ENCODE measurements at places on chromosomes 13 and 19.

GRCh38 chr13:66367356-66367755 lies 862.8 kb downstream of the PCDH9 start:
- no peak for DNase-seq

DNA sequence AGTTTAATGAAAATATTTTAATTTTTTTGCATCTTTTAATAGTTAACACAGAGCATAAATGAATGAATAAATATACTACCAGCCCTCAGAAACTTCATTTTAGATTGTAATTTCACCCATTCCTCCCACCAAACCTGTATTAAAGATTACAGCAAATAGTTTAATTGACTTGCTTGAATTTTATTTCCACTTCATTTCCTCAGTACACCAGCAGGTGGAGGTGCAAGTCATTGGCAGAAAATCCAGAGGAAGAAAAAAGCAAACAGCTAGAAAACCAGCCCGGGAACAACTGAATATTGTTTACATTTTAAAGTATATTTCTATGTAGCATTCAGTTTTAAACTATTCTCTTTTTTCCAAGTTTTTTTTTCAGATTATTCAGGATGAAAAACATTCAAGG lies 177.8 kb downstream of the OLFM4 start:
- DNase-seq = no peak

DNA sequence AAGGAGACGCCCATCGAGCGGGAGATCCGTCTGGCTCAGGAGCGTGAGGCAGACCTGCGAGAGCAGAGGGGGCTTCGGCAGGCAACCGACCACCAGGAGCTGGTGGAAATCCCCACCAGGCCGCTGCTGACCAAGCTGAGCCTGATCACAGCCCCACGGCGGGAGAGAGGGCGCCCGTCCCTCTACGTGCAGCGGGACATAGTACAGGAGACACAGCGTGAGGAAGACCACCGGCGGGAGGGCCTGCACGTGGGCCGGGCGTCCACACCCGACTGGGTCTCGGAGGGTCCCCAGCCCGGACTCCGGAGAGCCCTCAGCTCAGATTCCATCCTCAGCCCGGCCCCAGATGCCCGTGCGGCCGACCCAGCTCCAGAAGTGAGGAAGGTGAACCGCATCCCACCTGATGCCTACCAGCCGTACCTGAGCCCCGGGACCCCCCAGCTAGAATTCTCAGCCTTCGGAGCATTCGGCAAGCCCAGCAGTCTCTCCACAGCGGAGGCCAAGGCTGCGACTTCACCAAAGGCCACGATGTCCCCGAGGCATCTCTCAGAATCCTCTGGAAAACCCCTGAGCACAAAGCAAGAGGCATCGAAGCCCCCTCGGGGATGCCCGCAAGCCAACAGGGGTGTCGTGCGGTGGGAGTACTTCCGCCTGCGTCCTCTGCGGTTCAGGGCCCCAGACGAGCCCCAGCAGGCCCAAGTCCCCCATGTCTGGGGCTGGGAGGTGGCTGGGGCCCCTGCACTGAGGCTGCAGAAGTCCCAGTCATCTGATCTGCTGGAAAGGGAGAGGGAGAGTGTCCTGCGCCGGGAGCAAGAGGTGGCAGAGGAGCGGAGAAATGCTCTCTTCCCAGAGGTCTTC lies 7.1 kb downstream of the MISP start:
- DNase-seq = no peak

GRCh38 chr19:41415154-41415571 lies 12.0 kb downstream of the B3GNT8 start:
- DNase-seq = no peak

DNA sequence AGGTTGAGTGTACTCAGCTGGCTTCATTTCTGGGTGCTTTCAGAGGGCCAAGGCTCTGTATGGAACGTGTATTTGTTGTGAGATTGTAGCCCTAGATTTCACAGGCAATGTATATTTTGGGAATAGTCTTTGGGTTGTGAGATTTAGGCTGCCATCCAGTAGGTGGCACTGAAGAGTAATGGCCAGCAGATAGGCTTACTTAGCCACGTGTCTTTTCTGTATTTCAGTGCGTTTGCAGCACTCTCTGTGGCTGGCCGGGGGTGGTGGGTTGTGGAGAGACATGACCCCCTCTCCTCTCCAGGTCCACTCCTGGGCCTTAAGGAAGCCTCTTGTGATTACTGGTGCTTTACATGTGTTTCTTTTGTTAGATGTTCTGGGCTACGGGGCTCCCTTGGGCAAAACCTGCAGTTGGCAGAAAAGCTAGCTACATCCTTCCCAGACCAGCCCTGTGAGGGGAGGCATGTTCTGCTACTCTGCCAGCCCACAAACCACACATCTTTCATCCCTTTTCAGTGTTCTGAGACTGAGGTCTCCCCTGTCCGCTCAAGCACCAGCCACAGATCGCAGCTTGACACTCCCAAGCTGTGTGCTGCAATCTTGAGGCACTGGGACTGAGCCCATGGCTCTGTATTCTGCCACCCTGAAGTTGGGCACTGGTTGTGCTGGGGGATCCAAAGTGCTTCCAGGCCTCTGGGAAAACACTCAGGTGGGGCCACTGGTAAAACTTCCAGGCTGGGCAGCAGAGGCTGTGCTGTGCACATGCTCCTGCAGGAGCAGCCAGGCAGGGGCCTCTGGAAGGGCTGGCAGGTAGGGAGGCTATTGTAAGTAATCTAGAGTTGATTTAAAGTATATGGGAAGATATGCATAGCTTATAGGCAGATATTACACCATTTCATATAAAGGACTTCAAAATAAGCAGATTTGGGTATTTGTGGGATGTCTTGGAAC lies 1096.8 kb upstream of the PCDH20 start:
- DNase-seq = no peak

DNA sequence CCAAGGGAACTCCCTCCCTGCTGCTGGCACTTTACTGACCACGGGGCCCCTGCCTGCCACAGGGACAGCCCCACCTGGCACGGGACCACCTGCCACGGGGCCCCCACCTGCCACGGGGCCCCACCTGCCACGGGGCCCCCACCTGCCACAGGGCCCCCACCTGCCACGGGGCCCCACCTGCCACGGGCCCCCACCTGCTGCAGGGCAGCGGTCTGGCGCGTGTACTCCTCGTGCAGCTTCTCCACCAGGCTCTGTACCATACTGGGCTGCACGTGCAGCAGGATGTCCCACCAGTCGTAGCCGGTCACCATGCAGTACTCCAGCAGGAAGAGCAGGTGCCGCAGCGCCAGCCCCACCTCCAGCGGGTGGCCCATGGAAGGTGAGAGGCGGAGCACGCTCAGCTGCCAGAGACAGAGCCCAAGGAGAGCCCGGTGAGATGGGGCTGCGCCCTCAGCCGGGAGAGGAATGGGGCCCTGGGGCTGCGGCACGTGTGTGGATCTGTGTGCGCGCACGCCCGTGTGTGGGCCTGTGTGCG lies 16.1 kb downstream of the MED16 start:
- DNase-seq = no peak

GRCh38 chr19:29489172-29489951 lies 36.4 kb upstream of the VSTM2B start:
- DNase-seq = no peak

GRCh38 chr13:34942732-34943435 lies 814 bp downstream of the NBEA start:
- DNase-seq = no peak

DNA sequence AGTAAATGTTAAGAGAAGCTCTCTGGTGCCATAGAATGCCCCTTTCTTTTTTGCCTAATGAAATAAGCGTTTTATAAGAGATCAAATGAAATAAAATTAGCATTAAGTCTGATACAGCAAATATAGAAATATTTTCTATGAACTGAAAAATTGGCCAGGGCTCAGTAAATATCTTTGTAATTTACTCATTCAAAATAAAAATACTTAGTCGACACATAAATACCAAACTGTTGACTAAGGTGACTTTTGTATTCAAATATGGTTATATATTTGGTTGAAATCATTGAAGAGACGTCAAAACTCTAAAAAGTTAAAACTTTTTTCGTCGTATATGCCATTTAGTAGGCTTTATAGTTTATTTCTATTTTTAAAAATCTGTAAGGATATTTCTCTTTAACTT lies 25.6 kb downstream of the IPO5 start:
- no peak for DNase-seq

- DNase-seq = no peak
Observed at GRCh38 chr13:51894239-51894638, 32.5 kb downstream of the CCDC70 start.

DNA sequence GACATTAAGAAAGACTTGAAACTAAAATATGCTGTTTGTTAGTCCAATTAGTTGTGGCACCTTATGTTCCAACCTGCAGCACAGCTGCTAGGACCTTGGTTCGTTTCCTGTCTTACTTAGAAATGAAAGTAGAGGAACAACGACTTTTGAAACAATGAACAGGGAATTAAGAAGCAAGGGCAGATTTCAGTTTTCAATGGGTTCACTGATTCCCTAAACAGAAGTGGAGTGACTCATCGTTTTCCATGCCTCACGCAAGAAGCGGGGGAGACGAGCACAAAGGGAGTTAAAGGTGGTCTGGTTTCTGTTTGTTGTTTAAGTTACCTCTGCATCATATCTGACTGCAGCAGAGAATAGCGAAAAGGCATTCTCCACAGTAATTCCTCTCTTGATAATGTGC lies 44.8 kb downstream of the PHF11 start:
- no peak for DNase-seq

GRCh38 chr19:12035220-12036172 lies at the start of gene ZNF433:
ZNF433 (minus strand) TSS chr19:12035679; CDS start chr19:12035539, 140 bp downstream.
- DNase-seq = peak; percentile 72

- peak; percentile 10 for DNase-seq
Observed at GRCh38 chr19:11984986-11985385, 20.1 kb downstream of the ZNF763 start.

DNA sequence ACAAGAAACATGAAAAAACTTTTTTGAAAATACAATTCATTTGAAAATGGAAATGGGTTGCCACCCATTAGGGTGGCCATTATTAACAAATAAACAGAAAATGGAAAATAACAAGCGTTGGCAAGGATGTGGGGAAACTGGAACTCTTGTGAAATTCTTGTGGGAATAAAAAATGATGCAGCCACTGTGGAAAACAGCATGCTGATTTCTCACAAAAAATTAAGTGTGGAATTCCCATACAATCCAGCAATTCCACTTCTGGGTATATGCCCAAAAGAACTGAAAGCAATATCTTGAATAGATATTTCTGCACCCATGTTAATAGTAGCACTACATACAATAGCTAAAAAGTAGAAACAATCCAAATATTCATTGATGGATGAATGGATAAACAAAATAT lies 165.2 kb downstream of the DCLK1 start:
- no peak for DNase-seq

- no peak for DNase-seq
Observed at GRCh38 chr13:85278851-85279250, 520.4 kb downstream of the SLITRK6 start.

DNA sequence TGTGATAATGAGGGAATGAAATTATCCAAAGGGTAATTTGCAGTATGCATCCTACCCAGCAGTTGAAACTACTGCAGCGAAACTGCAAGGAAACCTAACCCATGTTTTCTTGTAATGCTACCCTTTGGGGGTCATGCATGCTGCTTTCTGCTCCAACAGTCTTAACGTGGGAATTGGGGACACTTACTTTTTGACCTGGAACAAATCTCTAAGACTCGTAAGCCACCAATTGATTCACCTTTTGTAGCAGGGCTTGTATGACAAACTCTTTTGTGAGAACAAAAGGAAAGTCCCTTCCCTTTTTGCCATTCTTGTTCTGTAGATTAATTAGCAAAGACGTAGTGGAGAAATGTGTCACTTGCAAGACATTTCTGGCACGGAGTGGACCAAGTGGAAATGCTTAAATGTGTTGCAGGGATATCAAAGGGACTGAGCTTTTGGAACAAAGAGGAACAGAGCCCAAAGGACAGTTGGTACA lies 27.4 kb downstream of the LRCH1 start:
- DNase-seq = no peak

- DNase-seq = no peak
Observed at GRCh38 chr13:51246025-51246417, 23.8 kb downstream of the FAM124A start.

DNA sequence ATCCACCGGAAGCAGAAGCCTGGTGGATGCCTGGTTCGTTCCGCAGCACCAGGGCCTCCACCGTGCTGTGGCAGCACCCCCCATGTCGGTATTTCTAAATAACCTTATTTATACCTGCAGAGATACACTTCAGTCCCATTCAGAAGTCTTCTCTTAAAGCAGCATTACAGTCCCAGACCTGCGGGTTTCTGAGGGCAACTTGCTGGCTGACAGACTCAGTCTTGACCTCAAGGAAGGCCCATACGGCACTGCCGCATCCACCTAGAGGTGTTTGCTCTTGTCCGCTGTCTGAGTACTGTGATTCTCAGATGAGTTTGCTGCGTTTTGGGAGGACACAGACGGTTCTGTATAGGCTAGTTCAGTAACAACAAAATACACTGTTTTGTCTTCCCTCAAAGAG lies 16.9 kb upstream of the TEX29 start:
- DNase-seq = no peak

DNA sequence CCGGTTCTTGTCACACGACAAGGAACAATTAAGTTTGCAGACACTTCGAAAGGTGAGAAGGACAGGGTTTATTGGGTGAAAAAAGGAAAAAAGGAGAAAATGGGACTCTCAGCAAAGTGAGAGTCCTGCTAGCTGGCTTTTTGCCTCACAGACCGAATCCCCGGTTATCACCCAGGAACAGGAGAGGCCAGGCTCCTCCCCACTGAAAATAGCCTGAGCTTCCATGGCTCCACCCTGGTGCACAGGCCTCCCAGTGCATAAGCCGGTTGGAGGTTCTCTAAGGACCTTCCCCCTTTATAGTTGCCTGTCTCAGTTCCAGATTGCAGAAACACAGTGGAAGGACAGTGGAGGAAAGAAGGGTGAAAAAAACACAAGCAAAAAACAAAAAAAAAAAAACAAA lies 571.7 kb downstream of the KCTD12 start:
- no peak for DNase-seq

DNA sequence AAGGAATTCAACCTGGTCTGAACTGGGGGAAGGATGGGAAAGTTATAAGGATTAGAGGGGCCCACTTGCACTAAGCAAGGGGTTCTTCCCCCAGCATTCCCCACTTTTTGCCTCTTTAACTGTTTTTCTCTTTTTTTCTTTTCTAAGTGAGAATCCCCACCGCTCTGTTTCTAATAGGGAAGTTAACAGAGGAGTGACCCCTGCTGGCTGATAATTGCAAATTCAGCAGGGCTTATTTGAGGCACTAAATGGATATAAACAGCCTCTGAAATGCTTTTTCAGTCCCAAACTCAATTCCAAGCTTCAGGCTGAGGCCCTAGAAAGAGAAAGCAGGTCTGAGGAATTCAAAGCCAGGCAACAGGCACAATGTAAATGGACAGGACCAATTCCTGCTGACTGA lies 38.2 kb upstream of the CEACAM21 start:
- peak; percentile 16 for DNase-seq

DNA sequence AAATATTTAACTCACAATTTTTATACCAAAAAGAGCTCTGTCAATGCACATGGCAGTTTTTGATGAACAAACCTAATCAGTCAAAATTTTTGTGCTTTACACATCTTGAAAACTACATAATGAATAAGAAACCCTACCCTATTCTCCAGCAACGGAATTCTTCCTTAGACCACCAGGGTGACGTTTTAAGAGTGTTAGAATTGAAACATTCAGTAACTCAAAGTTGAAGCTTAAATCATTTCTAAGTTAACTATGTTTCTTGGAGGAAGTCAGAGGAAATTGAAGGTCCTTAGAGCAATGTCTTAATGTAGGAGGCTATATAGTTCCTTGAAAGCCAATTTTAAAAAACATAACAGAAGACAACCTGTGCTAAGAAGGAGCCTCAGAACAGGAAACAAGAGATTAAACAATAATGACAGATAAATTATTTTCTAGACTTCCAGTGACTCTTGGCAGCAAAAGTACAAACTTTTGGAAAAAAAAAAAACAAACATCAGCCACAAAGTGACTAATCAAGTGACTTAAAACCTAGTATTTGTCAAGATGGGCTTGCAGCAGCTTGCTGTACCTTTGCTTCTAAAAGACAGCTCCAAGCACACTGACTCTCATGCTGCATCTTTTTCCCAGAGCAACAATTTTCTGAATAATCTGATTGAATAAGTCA lies 6.2 kb downstream of the SPRY2 start:
- DNase-seq = no peak
